Renal cortex interstitium (tissue), 15 donors: ENCODE measurements at places on chromosomes 6 and 20. TPM values are rescaled to one million over a fixed set of nuclear protein-coding genes. Genes with fewer than 3 reads are reported as not detected.

PDYN gene
- 0.46 TPM for polyA plus RNA-seq

GSTA3 gene
- polyA plus RNA-seq, result 0.62 TPM

C20orf141 gene
- not detected for polyA plus RNA-seq

ACSS1 gene
- polyA plus RNA-seq, result 26.9 TPM

TFAP2A gene
- 31.7 TPM for polyA plus RNA-seq

DEFB126 gene
- polyA plus RNA-seq, result not detected

TTLL9 gene
- 7.5 TPM for polyA plus RNA-seq

CDS2 gene
- polyA plus RNA-seq, result 39.7 TPM

SLC16A10 gene
- polyA plus RNA-seq, result 25.5 TPM

TOX2 gene
- 4.2 TPM for polyA plus RNA-seq

MOXD1 gene
- polyA plus RNA-seq, result 220 TPM

RAD21L1 gene
- polyA plus RNA-seq, result not detected

RTEL1 gene
- polyA plus RNA-seq, result 22.2 TPM
